ENCODE measurements at places on chromosomes 4 and X. TPM values are rescaled to one million over a fixed set of nuclear protein-coding genes. Genes with fewer than 3 reads are reported as not detected.

The SERTM2 gene
- 0.16 TPM for total RNA-seq

The TAF9B gene
- total RNA-seq, result 46.3 TPM

The NDST3 gene
- total RNA-seq, result 39.3 TPM

The BEX1 gene
- 103 TPM for total RNA-seq

The SSX3 gene
- total RNA-seq, result not detected

The CENPVL1 gene
- total RNA-seq, result 1.7 TPM
